ENCODE measurements at places on chromosomes 2 and 18.

DNA sequence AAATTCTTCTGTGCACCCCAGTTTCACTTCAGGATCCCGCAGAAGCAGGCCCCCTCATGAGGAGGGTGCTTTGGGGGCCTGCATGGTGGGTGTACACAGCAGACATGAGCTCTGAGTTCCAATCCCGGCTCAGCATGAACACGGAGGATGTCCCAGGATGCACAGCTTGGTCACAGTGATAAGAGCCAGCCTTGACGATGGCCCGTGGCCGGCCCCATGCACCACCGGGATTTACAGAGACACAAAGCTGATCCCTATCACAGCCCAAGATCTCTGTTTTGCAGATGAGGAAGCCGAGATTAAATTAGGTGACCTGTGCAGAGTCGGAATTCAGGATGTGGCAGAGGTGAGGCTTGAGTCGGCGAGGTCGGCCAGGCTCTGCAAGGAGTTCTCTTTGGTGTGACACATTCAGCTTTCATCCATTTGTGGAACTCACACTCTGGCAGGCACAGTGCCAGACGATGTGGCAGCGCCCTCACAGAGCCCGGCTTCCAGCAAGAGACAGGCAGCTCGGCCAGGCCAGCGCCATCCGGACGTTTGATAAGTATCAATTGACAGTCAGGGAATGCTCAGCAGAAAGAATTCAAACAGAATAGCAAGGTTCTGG is 456.3 kb upstream of the MYT1L start:
- DNase-seq = no peak

DNA sequence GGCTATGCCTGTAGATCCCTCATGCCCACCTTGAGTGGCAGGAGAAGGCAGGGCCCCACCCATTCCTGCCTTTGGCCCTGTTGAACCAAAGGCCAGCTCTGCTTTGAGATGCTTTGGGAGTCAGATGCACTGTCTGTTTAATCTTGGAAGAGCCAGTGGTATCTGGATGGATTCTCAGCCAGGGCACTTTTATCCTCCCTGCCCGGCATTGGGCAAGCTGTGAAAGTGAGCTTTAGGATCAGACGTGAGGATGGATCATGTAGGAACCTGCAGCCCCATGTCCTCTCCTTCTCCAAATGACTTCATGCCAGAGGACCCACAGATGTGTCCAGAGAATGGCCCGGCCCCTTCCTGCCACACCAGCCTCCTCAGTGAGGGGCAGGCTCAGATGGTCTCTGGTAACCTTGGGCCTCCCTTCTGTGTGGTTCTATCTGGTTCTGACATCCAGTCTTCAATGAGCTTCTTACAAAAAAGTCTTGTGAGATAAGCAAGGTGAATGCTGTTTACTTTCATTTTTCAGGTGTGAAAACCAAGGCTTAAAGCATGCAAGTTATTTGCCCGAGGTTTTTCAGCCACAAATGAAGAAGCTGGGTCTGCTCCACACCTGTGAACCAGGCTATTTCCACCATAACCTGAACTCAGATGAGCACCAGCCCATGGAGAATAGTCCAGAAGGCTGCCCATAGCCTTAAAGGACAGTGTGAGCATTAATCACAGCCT is 123.8 kb downstream of the KCTD1 start:
- no peak for DNase-seq

DNA sequence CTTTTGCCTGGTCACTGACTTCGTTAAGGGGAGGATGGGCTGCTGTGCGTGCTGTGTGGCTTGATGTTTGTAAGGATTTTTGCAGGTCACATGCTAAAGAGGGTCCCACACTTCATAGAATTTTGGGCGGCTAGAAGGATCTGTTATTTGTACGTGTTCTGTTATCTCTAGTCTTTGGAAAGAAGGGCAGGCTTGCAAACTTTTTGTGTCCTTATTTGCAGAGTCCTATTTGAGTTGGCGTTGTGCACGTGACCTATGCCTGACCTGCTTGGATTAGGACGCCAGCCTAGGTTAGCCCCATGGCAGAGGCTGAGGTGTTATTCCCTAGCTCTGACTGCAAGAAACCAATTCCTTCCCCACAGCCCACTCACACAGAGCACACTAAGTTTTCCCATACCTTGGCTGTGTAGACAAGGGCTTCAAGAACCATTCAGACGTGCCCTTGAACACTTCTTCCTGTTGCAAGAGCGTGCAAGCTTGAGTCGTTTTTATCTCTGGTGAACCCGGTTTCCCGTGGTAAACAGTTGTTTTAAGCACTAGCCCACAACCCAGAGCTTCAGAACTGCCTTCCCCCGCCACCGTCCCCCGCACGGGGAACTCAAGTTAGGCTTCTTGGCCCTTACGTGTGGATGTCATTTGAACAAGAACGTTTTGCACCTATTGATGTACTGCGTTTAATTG is 94.6 kb downstream of the LDLRAD4 start:
- no peak for DNase-seq

GRCh38 chr2:176865336-176865735 is 347.3 kb upstream of the HNRNPA3 start:
- DNase-seq = no peak

DNA sequence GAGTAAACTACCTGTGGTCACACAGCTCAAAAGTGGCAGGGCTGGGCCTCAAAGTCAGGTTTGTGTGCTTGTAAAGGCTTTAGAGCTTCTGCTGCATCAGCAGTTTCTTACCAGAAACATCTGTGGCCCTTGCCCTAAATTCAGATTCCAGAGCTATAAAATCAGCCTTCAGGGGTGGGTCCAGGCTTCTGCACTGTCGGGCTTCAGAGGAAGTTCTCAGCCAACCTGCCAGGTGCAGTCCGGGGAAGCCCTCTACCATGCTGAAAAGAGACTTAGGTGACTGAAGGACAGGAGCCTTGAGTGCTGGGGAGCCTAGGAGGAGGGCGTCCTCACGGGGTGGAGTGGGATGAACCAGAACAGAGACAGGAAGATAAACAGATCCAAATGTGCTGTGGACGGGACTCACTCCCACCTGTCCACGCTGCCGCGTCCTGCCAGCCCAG is 69.9 kb upstream of the HS6ST1 start:
- DNase-seq = no peak

- DNase-seq = no peak
These were observed 96.7 kb upstream of the LMAN1 start for GRCh38 chr18:59455728-59456276.

DNA sequence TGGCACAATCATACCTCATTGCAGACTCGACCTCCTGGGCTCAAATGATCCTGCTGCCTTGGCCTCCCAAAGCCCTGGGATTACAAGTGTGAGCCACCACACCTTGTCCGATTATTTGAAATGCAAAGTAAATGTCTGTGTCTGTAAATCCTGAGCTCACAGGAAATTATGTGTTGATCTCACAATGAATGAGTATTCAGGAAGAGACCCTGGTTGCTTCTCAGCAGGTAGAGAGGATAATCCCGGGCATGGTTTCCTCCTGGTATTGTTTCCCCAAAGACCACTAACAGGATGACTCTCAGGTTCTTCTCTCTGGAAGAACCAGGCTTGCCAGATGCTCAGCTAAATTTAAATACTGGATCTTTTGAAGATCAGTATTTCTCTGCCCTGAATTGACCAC is 147.6 kb downstream of the LDLRAD4 start:
- DNase-seq = no peak

DNA sequence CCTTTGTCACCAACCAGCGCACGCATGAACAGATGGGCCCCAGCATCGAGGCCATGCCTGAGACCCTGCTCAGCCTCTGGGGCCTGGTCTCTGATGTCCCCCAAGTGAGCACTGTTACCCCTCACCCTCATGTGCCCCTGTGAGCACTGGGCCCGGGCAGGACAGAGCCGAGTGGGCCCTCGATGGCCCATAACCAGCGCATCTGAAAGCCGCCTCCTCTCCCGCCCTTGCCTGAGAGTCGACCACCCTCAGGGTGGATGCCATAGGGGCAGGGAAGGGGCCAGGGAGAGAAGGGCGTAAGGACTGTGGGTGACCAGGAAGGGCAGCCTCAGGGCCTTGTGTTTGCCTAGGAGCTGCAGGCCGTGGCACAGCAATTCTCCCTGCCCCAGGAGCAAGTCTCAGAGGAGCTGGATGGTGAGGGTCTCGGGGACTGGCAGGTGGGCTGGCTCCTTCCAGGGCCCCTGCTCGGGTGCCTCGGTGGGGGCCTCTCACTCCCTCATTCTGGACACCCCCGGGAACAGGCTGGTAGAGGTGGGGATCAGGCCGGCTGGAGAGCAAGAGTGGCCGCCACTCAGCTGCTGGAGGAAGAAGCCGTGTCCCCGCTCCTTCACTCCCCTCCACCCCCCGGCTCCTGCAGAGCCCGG is 2.1 kb downstream of the PROM2 start:
- no peak for DNase-seq

DNA sequence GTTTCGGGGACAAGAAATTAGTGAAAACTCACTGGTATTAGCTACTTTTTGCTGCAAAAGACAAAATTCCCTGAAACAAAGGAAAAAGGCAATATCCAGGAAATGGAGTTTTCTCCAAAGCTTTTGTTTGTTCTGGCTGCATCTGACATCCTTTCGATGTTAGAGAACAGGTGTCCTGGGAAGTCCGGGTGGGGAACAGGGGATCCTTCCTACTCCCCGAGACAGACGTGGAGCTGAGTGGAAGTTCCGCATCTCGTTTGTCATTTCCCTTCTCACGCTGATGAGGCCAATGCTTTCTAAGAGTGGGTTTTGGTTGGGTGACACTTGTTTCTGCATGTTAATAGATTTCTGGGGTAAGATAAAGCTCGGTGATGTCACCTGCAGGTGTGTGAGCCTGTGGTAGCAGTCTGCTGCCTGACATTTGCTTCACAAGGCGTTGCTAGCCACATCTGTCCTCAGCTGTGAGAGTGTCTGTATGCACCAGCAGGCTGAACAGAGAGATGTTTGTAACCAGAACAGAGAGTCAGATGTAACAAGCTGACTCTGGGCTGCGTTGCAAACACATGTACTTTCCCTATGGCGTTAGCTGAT is 125.9 kb downstream of the ACOXL start:
- DNase-seq = no peak

- no peak for DNase-seq
These were observed 1.4 kb upstream of the CTNNA2 start for GRCh38 chr2:79511320-79511951.

- DNase-seq = no peak
These were observed 11.7 kb downstream of the VIT start for GRCh38 chr2:36708041-36708741.

GRCh38 chr2:60453872-60454271 is 99.6 kb downstream of the BCL11A start:
- DNase-seq = no peak
